Left kidney (tissue), 8 donors: ENCODE measurements at places on chromosomes 16 and 17. TPM values are rescaled to one million over a fixed set of nuclear protein-coding genes. Genes with fewer than 3 reads are reported as not detected.
A peak's percentile ranks its signal among the peaks of the same experiment; 100 is the strongest.

The KCTD19 gene
- 1.6 TPM for polyA plus RNA-seq

The FBXO47 gene
- not detected for polyA plus RNA-seq

DNA sequence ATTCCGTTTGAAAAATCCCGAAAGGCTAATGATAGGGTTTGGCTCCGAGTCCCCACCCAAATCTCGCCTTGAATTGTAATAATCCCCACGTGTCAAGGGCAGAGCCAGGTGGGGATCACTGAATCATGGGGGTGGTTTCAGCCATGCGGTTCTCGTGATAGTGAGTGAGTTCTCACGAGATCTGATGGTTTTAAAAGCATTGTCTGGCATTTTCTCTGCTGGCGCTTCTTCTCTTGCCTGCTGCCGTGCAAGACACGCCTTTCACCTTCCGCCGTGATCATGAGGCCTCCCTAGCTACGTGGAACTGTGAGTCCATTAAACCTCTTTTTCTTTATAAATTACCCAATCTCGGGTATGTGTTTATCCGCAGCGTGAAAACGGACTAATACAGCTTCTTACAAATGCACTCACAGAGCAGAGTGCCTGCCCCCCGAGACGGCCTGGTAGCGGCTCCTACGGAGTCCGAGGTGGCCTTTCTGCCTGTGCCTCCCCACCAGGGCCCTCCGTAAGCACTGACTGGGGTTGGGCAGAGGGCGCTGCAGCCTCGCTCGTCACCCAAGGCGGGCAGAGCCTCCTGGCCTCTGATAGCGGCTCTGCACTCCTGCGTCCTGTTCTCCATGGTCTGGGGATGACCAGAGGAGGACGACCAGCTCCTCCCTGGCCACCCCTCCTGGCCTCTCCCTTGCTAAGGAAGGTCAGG lies 131.7 kb downstream of the FOXL1 start:
- no peak for DNase-seq

- peak; percentile 42 for DNase-seq
Measured at GRCh38 chr17:3827124-3827773, 18.8 kb downstream of the NCBP3 start.

GRCh38 chr16:13480801-13481200 lies 439.2 kb upstream of the ERCC4 start:
- no peak for DNase-seq

GRCh38 chr17:48868916-48869500 lies 23.6 kb upstream of the ATP5MC1 start:
- DNase-seq: no peak

DNA sequence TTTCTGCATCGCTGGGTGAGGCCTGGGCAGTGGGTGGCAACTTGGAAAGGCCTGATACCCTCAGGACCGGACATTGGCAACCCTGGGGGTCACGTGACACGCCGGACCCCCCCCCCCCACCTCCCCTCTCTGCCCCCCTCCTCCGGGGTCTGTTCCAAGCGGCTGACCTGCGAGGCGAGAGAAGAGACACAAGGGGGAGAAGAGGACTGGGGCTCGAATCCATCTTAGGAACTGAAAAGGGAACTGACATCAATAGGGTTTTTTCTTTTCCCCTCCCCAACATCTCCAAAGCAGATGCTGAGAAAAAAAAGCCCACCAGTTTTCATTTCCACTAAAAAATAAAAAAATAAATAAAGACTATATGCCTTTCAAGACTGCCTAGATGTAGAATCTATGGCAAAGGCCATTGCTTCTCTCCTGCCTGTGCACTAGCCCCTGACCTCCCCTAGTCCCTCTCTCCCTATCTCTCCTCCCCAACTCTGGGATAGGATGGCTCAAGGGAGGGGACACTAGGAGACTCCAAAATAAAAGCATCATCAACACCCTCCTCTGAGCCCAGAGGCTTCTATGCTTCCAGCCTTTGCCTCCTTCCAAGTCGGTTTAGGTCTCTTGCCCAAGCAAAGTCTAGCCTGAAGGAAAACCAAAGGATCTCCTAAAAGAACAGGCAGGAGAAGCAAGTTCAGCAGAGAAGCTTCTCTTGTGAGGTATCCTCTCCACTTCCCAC lies 7.7 kb upstream of the HOXB2 start:
- DNase-seq: no peak
